ENCODE measurements at places on chromosomes 12 and 14.

GRCh38 chr14:64728106-64728505 lies 23.9 kb downstream of the PLEKHG3 start:
- ATAC-seq: no peak

DNA sequence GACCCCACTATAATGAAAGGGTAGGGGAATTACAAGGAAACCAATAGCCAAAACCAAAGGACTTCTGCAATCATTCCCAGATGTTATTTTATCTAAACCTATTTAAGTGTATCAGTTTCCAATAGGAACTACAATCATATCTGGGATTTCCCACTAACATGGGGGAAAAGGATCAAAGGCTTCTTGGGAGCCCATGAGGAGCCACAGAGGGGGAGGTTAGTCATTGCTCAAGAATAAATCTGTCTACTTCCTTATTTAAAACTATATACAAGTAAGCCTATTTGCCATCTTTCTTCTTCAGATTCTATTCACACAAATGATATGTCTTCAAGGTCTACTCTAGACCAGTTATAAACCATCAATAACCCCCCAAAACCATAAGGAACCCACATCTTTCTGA lies 33.1 kb downstream of the FGD6 start:
- ATAC-seq: no peak

GRCh38 chr12:96986883-96987523 lies 79.9 kb downstream of the NEDD1 start:
- ATAC-seq: no peak

GRCh38 chr12:70854138-70854537 lies 66.4 kb downstream of the PTPRR start:
- no peak for ATAC-seq

DNA sequence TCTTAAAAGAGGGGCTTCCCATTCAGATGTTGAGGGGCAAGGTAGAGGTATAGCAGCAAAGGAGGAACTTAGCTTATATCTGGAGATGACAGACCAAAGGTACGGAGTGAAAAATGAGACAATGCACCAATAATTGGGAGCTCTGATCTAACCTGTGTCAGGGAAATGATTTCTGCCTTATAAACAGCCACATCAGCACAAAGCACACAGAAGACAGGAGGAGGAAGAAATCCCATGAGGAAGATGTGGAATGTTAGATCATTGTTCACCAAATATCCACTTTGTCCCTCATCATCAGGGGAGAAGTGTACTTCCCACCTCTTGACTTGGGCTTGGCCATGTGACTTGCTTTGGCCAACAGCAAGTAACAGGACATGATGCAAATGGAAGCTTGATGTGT lies 93.7 kb upstream of the WSCD2 start:
- no peak for ATAC-seq

DNA sequence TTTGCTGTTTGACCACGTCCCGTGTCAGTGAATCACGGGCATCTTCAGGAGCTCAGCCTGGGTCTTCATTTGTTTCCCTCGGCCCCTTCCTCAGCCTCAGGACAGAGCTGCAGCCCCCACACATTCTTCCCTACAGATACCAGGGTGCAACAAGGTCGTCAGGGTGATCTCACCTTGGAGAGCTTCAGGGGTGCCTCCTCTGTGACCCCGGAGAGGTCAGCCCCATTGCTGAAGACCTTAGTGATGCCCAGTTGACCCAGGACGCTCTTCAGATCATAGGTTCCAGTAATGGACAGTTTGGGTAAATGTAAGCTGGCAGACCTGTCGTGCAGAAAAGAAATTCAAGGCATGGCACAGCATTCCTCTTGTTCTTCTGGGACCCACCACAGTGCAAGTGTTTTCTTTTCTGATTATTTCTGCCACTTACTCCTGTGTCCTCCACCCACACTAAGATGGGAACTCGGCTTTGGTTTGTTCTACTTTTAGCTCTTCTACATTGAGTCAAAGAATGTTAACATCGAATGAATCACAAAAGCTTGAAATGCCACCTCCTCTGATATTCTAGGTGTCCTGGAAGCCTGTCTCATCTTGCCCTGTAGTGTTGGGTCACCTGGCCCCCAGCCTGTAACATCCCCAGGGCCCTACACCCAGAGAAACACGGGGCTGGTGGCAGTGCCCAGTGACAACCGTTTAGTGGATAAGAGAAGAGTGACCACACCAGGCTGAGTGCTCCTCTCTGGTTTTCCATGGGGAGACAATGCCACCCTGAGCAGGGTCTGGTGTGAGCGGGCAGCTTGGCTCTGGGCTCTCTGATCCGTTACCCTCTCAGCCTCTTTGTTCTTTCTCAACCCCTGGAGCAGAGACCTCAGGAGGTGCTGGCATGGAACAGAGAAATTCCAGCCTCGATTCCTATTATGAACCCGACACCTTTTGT lies 8.8 kb downstream of the SERPINA1 start:
- ATAC-seq: no peak

- ATAC-seq: no peak
These were observed 1.0 kb upstream of the EML1 start for GRCh38 chr14:99792210-99792535.

- ATAC-seq: no peak
These were observed 36.7 kb downstream of the FLRT2 start for GRCh38 chr14:85566603-85567002.

DNA sequence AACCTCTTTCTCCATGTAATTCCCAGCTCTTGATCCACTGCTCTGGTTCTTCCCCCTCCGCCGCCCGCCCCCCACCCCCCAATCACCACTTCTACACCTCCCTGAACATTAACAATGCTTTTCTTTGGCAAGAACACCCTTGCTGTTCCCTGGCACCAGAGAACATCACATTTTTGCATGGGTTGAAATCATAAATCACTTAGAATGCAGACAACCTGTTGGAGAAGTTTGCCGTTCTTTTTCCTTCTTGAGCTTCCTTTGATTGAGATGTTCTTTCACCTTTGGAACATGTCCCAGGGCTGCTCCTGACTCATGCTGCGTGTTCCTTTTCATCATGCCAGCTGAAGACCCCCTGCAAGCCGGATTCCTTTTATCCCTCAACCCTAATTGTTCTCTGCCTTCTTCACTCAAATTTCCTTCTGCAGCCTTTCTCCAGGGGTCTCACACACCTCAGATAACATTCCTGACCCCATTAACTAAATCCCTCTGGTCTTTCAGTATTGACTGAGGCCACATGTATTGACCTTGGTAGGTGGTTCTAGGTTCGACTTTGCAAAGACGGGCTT lies 294.1 kb upstream of the TMPO start:
- no peak for ATAC-seq

- no peak for ATAC-seq
These were observed 205.7 kb upstream of the NPAS3 start for GRCh38 chr14:32733015-32733414.

- no peak for ATAC-seq
These were observed 39.8 kb upstream of the PPP1R13B start for GRCh38 chr14:103887170-103887501.

- ATAC-seq: no peak
These were observed 140.8 kb upstream of the NEDD1 start for GRCh38 chr12:96766232-96766631.

DNA sequence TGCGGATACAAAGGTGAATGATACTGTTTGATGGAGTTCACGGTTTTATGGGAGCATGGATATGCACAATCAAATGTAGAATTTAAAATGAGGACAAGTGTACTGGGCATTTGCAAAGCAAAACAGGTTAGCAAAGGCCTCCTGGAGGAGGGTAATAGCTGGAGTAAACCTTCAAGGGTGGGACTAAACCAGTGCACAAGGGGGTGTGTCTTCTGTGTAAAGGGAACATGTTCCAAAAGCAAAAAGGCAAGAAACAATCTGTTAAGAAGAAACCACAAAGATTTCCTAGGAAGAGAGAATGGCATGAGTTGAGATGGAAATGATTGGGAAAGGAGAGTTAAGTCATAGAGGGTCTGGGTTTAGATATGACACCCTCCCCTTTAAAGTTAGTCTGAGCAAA lies 109.2 kb upstream of the SLCO1C1 start:
- no peak for ATAC-seq

GRCh38 chr14:64623554-64624165 lies 73.9 kb downstream of the PPP1R36 start:
- no peak for ATAC-seq

GRCh38 chr12:108295641-108296040 lies 43.5 kb downstream of the CMKLR1 start:
- ATAC-seq: no peak

DNA sequence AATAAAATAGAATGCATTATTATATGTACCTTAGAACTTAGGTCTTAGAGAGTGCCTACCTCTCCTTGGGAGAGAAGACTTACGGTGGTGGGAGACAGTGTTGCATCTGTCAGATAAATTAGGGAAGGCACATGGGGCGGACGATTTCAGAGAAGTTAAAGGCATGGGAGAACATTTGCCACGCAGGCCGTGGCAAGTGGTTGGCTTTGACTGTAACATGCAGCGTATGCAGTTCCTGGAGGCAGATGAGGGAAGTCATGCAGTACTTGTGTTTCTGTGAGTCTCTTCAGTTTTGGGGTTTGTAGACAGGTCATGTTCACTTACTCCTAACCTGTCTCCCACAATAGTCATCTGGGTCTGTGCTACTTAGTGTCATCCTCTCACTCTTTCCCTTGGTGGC lies 43.6 kb downstream of the ETV6 start:
- ATAC-seq: no peak

DNA sequence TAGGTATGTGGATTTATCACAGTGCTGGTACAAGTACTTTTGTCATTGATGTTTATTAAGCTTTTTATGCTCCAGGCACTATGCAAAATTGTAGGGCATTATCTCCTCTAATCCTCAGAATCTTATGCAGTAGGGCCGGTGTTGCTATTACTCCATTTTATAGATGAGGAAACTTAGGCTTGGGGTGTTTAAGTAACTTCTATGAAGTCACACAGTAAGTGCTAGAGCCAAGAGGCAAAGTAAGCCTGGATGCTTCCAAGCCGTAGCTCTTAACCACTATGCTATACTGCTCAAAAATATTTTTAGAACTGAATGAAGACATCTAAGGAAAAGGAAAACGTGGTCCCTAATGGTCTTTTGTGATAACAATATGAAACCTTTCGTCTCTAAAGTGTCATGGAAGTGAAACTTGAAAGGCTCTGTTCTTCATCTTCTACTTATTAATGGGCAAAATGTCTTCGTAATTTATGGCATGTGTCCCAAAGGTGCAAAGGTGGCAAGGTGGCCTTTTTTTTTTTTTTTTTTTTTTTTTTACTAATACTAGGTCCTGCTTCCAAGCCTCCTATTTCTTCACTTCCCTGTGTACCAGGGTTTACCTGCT lies 85.2 kb downstream of the ETV6 start:
- ATAC-seq: no peak

- no peak for ATAC-seq
These were observed 127.4 kb downstream of the CALM1 start for GRCh38 chr14:90523961-90524875.

- no peak for ATAC-seq
These were observed 1306.3 kb upstream of the TMEM132C start for GRCh38 chr12:126960709-126961108.

GRCh38 chr12:34372003-34372402 lies 349.7 kb downstream of the ALG10 start:
- no peak for ATAC-seq

DNA sequence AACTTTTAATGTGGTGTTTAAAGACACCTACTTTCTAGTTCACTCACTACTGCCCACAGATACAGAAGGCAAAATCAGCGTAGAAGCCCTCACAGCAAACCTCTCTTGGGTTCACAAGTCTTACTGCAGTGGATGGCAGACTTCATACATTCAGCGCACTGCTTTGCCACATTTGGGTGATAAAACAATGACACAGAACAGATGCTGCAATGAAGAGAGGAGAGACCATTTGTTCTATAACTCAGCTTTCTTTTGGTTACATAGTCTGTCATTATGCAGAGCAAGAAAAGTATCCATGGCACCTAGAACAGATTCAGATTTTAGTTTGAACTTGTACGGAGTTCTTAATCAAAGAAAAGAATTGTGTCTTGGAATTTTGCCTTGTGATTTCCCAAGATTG lies 459.0 kb downstream of the BCAT1 start:
- ATAC-seq: no peak

DNA sequence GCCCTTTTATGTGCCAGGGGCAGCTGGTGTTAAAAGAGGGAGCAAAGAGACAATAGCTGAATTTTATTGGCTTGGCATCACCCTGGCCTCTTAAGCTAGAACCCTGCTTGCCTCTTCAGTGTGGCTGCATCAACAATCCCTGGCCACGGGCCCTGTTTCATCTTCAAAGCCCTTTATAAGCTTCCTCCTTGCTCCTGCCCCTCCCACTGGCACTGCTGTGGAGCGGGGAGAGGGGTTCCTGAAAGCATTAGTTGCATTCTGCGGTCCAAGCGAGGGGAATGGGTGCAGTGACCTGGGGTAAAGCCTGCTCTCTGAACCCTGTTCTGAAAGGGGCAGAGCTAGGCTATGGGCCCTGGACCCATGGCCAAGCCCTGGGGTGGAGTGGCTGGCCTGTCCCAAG lies 220 bp upstream of the KRT83 start:
- no peak for ATAC-seq

DNA sequence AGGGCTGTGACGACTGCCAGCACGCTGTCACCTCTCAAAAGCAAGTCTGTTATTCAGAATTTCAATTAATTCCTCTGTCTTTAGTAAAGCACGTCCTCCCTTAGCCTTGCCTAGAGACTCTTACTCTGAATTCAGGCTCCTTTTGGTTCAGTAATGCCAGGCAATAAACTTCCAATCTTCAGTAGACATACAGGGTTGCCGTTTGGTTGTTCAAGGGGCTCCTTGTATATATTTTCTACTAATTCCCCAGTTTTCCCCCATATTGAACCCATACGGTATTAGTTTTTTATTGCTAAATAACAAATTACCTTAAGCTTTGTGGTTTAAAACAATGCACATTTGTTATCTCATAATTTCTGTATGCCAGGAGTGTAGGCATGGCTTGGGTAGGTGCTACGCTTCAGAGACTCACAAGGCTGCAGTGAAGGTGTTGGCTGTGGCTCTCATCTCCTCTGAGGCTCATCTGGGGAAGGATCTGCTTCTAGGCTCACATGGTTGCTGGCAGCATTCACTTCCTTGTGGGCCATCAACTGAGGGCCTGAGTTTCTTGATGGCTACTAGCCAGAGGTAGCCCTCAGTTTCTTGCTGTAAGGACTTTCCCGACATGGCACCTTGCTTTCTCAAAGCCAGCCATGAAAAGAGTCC lies 7.3 kb upstream of the CLECL1 start:
- ATAC-seq: no peak

- ATAC-seq: no peak
These were observed 78.3 kb downstream of the LGMN start for GRCh38 chr14:92670160-92670559.

DNA sequence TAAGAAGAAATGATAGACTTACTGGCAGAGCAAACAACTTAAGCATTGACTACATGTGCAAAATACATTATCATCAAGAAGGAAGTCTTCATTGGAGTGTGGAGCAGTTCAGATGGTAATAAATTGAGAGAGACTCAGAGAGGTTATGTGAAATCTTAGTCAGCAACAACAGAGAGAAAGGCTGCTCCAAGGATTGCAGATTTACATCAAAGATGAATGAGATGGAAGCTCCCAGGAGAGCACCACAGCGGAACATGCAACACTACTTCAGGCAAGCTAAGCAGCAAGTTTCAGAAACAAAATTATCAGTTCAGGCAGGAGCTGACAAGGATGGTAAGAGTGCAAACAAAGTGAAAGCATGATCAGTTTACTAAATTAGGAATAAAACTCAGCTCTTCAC lies 882.3 kb downstream of the LRFN5 start:
- ATAC-seq: no peak

Data from activated CD4-positive, CD25-positive, alpha-beta regulatory T cell treated with anti-CD3 and anti-CD28 coated beads, Interleukin-2, amount 50 U/mL, for 24 hours (primary cell).